ENCODE measurements at places on chromosomes 13 and 19. TPM values are rescaled to one million over a fixed set of nuclear protein-coding genes. Genes with fewer than 3 reads are reported as not detected.

DNA sequence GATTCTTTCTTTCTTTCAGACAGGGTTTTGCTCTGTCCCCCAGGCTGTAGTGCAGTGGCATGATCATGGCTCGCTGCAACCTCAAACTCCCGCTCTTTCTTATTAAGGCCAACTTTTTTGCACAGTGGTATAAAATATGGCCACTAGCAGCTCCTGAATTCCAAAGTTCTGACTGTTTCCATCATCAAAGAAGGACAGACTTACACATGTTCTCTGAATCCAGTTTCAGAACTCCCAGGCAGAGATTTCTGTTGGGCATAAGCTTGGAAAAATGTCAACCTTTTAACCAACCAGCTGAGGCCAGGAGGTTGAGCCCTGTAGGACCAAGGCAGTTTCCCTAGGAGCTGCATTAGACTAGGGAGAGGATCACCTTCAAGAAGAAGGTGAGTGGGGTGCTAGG is 184.1 kb downstream of the HS6ST3 start:
- DNase-seq: no peak

DNA sequence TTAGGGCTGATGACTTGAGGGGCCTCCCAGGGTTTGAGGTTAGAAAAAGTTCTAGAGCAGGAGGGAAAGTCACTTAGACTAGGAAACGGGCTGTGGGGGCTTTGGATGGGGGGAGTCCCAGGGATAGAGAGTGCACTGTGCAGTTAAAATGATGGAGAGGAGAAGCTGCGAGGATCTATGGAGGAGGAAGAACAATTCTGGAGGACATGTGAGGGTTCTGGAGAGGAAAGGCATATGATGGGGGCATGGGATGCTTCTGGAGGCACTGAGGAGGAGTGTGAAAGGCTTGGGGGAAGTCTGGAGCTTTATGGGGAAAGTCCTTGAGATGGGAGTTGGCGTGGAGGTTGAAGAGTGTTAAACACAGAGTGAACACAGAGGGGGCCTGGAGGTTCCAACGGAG is 2.2 kb downstream of the KCNC3 start:
- no peak for DNase-seq

GRCh38 chr19:41745756-41746155 is 9.6 kb upstream of the CEACAM6 start:
- DNase-seq: no peak

DNA sequence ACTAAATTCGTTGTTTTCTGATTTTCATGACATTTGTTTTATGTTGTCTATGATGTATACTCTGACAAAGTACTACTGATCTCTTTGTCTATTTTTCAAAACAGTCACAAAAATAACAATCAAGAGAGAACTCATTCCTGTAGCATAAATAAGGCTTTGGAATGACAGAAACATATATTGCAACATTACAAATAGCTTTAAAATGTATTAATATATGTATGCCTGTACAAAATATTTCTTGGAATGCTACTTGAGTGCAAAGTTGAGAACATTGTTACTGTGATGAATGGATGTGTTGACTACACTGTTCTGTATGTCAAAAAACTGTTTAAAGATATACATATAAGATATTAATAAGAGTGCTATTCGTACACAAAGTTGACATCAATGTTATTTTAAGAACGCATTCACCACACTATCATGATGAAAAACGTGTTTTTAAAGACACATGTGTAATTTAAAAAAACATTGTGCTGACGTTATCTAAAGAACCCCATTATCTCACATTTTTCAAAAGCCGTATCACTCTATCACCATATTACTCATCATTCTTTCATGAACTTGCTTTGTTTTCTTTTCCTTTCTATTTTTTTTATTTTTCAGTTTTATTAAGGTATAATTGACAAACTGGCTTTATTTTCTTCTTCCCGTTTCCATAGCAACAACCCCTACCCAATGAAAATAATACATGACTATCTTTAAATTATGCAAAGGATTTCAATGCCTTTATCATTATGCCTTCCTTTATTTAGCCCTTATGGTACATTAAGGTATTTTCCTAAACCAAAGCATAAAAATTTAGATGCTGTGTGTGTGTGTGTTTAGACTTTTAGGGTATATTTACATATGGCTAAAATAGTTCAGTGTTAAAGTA is 918.8 kb downstream of the SLITRK1 start:
- no peak for DNase-seq

The KLHL26 gene
- 5.4 TPM for total RNA-seq

GRCh38 chr19:52028780-52029123 is 573 bp upstream of the ZNF614 start:
- no peak for DNase-seq

DNA sequence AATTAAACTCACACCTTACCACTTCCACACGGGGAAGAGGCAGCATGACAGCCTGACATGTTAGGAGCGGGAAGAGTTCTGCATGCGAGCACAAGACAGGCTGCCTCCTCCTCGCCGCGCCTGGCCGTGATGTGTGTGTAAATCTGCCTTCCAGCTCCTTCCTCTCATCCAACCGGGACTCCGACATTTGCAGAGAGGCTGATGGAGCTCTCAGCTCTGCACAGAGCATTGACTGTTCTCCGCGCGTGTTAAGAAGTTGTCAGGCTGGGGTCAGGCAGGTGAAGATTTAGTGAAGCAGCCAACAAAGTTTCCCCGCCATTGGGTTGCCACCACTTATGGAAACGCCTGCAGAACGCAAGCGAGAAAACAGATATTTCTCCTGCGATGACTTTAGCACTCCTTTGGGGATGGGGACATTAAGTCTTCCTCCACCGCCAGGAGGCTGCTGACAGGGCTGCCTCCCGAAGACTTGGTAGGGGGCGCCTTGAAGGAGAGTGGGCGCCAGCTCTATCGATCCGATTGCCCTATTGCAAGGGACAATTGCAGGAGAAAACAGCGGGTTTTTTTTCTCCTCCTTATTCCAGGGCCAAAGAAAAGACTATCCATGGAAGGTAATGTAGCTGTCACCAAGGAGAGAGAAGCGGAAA is 213.9 kb upstream of the TSHZ3 start:
- DNase-seq: peak; percentile 39
